Nucleus accumbens (tissue), 56 donors: ENCODE measurements at places on chromosomes 1 and 21.

GRCh38 chr1:175935566-175936115 is 192.2 kb upstream of the TNR start:
- no peak for DNase-seq

DNA sequence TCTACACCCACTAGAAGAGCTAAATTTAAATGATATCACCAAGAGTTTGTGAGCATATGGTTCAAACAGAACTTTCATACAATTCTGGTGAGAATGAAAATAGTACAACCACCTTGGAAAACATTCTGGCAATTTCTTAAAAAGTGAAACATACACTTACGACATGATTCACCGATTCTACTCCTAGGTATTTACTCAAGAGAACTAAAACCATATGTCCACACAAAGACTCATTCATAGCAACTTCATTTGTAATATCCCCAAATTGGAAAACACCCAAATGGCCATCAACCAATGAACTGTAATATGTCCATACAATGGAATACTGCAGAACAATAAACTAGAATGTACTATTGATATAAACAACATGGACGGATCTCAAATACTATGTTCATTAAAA is 51.2 kb upstream of the ADAM30 start:
- DNase-seq, result no peak

DNA sequence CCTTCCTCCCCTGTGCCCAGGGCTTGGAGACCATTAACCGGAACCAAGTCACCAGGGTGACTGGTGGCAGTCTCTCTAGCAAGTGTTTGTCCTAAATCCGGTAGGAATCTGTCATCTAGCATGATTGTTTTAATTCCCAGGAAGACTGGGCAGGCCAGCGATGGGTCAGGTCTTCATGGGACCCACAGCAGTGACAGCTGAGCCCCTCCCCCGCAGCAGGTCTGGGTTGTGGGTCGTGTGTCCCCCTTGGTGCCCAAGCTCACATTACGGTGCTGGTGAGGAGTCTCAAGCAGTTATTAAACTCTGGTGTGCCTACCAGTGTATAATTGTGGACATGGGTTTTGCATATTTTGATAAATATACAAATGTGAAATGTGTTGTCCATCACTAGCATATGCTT is 466.5 kb downstream of the MATN1 start:
- DNase-seq, result no peak

- no peak for DNase-seq
Measured at GRCh38 chr1:7991504-7992440, 30.3 kb downstream of the PARK7 start.

GRCh38 chr1:223216531-223217205 is 73.6 kb upstream of the TLR5 start:
- no peak for DNase-seq

DNA sequence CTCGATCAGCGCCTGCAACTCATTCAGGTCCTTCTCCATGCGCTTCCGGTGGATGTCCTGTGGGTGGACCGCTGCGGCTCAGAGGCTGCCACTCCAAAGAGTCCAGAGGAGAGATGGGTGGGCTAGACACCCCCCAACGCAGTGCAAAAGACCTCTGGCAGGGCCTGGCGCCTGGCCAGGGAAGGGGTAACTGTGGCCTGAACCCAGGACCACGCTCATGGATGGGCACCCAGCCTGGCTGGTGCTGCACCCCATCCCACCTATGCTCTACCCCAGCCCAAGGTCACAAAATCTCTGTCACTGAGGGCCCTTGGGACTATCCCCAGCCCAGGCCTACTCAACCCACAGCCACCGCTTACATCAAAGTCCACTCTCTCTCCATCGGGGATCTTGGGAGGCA is 12.2 kb downstream of the TNNT2 start:
- DNase-seq, result no peak

- DNase-seq, result no peak
Measured at GRCh38 chr1:9558271-9558945, 19.1 kb downstream of the SLC25A33 start.

GRCh38 chr1:241167121-241167630 is 189.8 kb downstream of the RGS7 start:
- no peak for DNase-seq

DNA sequence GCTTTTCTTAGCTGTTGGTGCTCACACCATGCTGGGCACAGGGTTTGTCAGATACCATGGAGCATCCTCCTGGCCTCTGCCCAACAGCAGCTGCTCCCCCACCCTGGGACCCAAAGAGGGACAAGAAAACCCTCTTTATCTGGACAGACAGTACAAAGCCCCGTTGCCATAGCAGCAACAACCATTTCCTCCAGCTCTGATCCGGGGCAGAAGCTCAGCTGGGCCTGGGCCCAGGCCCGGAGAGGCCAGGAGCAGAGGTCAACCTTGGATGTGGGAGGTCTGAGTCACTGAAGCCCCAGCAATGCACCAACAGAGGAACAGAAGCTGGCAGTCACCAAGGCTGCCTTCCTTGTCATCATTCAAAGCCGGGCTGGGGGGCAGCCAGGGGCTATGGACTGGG is 228.4 kb upstream of the POU3F1 start:
- peak; percentile 5 for DNase-seq

DNA sequence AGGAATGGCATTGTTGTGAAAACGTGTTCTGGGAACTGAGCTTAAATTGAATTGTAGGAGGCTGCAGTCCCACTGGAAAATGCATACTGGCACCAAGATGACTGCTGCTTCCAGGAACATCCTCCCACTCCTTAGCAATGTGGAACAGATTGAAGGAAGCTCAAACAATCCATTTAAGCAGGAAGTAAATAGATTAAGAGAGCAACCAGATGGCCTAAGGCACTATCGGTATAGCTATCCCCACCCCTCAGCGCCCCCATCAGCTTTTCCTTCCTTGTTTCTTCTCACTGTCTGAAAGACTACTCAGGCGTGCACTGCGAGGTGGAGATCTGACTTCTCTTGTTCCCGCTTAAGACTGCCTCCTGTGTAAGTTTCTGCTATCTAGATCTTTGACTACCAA is 4.0 kb upstream of the IFI16 start:
- no peak for DNase-seq

GRCh38 chr1:67676946-67677345 is 8.1 kb upstream of the GADD45A start:
- no peak for DNase-seq

DNA sequence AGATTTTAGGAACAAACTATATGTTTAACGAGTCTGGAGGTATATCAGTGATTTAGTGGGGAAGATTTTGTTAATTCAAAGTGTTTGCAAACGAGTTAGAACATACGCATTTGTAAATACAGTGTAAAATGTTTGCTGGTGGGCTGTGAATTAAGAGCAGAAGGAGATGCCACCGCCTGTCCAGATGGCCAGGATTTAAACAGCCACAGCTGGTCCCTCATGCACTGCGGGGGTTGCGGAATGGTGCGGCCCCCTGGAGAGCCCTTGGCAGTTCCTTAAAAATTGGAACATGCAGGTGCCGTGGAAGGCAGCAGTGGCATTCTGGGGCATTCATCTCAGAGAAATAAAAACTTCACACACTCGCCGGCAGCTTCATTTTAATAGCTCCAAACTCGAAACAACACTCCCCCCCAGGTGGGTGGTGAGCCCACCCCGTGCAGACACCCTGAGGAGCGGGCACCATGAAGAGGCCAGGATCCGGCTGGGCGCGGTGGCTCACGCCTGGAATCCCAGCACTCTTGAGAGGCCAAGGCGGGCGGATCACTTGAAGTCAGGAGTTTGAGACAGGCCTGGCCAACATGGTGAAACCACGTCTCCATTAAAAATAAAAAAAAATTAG is 3.5 kb upstream of the C1orf159 start:
- DNase-seq, result no peak

- DNase-seq, result no peak
Measured at GRCh38 chr1:170536924-170537551, 5.1 kb downstream of the GORAB start.

DNA sequence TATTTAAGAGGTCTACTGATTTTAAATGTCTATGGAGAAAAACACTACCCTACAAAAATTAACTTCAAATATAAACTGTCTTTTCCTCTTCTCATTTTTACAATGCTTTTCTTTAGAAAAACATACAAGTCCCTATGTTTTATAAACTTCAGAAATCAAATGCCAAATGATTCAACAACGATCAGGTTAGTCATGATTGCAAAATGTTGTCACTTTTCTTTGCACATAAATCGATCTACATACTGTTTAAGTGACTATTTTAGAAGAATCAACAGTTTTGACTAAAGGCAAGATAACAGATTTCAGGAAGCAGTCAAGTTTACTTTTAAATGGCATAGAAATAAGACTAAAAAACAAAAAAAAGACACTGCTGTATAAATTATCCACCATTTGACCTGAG is 168.7 kb downstream of the GPATCH2 start:
- no peak for DNase-seq

GRCh38 chr1:118945489-118945888 is 42.7 kb downstream of the TBX15 start:
- no peak for DNase-seq

DNA sequence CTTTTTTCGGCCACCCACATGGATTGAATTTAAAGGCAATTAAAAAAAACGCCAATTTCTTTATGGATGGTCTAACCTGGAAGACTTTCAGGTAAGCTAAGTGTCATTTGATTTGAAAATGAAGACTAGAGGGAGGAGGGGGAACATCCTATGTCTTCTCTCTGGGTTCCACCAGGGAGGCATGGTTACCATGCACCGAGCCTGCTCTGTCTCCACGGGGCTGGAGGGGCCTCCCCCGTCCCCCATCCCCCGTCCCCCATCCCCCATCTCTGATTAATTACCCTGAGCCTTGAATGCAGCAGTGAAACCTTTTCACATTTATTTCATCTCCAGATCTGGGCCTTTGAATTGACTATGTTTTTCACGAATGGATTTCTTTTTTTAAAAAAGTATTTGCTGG is 135.1 kb downstream of the TLR5 start:
- DNase-seq, result no peak

GRCh38 chr1:160369087-160369486 is 2.2 kb downstream of the NHLH1 start:
- DNase-seq, result no peak

DNA sequence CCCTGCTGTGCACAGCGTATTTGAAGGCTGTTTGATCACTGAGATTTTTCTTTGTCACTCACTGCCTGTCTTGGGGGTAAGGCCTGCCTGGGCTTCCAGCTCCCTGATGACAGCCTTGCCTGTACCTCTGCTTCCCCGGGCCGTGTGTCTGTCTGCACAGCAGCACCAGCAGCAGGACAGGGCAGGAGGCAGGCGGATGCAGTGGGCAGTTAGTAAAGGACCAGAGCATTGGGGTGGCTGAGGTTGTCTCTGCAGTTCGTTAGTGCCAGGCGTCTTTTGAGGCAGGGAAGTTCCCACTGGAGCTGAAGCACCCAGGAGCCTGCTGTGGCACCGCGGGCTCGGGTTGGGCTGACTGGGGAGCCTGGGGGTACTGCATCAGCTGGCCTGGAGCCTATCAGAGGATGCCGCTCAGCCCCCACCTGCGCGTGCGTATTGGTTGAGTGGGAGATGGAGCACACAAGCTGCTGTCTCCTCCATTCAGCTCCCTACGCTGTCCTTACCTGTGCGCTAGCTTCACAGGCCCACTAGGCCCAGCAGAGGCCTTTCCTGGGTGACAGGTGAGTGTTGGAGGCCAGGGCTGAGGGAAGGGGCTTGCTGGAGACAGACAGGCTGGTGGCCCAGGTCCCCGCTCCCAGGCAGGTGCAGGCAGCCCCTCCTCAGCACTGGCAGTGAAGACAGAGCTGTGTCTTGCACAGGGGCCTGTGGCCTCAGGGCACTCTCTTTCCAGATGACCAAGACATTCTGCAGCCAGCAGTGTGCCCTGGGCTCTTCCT is 28.2 kb downstream of the SNAP47 start:
- DNase-seq, result peak; percentile 14

DNA sequence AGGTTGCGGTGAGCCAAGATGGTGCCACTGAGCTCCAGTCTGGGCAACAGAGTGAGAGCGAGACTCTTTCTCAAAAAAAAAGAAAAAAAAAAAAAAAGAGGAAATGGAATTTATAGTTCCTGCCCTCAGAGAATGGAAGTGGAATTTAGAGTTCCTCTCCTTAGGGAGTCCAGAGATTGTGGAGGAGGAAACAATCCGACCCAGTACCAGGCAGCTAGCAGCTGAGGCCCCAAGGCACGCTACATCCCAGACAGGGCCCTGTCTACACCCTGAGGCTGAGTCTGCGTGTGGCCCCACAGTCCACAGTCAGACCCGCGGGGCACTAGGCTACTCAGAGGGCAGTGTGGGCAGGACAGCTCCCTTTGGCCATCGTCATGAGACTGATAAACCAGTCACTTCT is 1.9 kb upstream of the MFN2 start:
- DNase-seq, result no peak

DNA sequence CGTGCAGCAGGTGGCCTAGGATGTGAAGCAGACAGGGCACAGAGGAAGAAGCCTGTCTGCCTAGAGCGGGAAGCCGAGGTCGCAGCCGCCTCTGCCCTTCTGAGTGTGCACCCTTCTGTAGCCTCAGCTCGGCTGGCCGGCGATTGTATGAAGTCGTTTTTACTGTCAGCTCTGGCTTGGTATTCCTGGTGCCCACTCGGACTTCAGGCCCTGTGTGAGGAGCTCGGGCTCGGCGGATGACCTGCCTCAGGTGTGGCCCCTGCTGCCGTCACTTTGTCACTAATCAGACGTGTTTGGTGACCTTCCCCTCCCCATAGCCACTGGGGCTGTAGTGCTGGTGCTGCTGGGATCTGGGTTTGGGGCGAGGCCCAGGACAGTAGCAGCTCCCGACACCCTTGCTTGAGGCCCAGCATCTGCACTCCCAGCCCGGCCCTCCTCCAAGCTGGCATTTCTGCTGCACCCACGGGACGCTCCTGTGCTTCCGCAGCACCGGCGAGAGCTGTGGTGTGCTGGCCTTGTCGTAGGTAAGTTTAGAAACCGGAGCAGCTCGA is 18.1 kb downstream of the SLX9 start:
- DNase-seq, result no peak

DNA sequence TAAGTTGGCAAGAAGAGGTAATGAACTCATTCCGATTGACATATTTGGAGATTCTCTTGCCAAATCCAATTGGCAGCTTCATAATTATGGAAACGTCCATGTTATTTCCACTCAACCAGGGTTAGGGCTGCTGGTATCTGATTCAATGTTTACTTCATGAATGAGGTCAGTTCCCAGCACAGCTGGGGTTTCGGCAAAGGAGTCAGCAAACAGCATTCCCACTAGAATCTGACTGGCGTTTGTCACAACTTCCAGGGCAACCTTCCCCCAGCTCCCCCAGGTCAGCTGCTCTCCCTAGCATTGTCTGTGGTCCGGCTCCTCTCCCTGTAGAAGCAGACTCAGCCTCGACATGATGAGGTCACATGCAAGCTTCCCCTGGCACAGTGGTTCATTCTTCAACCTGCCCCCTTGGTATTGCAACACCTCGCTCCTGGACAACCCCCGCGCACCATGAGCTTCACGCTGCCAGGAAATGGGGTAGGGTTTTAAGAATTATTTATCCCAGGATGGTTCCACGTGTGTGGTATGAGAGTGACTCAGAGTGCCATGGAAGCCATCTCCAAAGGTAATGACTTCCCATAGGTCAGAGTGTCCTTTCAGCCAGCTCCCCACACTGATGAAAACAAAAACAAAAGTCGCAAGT is 100.7 kb upstream of the SLC25A33 start:
- DNase-seq, result peak; percentile 52

DNA sequence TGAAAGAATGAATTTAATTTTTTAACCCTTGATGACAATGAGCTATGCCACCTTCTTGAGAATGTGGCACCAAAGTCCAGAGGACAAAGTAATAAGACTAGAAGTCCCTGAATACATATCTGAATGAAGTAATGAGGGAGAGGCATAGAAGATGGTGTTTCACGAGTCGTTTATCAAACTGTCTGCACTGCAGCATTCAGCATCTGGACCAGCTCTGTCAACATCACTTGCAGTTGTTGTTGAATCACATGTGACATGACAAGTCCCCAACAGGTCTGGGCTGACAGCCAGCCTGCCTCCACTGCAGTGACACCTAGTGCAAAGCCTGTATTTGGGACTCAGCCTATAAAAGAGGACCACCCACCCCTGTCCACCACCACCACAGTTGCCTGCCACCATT is 17.3 kb upstream of the GALNT2 start:
- DNase-seq, result no peak
